ENCODE measurements at places on chromosomes 5 and 9. TPM values are rescaled to one million over a fixed set of nuclear protein-coding genes. Genes with fewer than 3 reads are reported as not detected.

Gene IL17B
- not detected for total RNA-seq

Gene PCDHB6
- total RNA-seq = not detected

Gene MCTP1
- 5.8 TPM for total RNA-seq

Gene GBGT1
- 4.1 TPM for total RNA-seq

Gene TAF1L
- 0.05 TPM for total RNA-seq

Gene PRLR
- total RNA-seq = not detected

Gene UBAP1
- 36.4 TPM for total RNA-seq

Gene LRRC19
- not detected for total RNA-seq

Gene IFNA21
- not detected for total RNA-seq

Gene TAF9
- total RNA-seq = 54.1 TPM

Gene LIFR
- 0.17 TPM for total RNA-seq

Gene OBP2B
- not detected for total RNA-seq

Gene WDR31
- 1.4 TPM for total RNA-seq

Gene C5orf63
- total RNA-seq = 9.2 TPM

Gene PCDH12
- total RNA-seq = 0.78 TPM

Gene YIPF5
- 27.0 TPM for total RNA-seq

Gene C1QTNF2
- not detected for total RNA-seq

Gene PCDHA5
- not detected for total RNA-seq

Gene STXBP1
- total RNA-seq = 6.7 TPM

Gene ST6GALNAC4
- total RNA-seq = 36.2 TPM

Gene MLANA
- not detected for total RNA-seq

Gene PAPPA
- total RNA-seq = 0.48 TPM

Gene SPINK4
- total RNA-seq = not detected

Gene PAEP
- not detected for total RNA-seq

Gene PROB1
- total RNA-seq = 0.97 TPM

Gene HTR4
- total RNA-seq = not detected

Gene CFAP90
- not detected for total RNA-seq

Measured in naive thymus-derived CD4-positive, alpha-beta T cell (primary cell).